ENCODE measurements at places on chromosomes 16 and 17. TPM values are rescaled to one million over a fixed set of nuclear protein-coding genes. Genes with fewer than 3 reads are reported as not detected.

Gene RAI1
- total RNA-seq = 69.2 TPM

- DNase-seq = no peak
- no peak overlapping the region for H3K4me3 ChIP-seq
- H3K27ac ChIP-seq = no peak overlapping the region
- H3K4me1 ChIP-seq = no peaks in the 10 kb centered on the region
These were observed 298.3 kb upstream of the XYLT1 start for GRCh38 chr16:17769065-17769464.

DNA sequence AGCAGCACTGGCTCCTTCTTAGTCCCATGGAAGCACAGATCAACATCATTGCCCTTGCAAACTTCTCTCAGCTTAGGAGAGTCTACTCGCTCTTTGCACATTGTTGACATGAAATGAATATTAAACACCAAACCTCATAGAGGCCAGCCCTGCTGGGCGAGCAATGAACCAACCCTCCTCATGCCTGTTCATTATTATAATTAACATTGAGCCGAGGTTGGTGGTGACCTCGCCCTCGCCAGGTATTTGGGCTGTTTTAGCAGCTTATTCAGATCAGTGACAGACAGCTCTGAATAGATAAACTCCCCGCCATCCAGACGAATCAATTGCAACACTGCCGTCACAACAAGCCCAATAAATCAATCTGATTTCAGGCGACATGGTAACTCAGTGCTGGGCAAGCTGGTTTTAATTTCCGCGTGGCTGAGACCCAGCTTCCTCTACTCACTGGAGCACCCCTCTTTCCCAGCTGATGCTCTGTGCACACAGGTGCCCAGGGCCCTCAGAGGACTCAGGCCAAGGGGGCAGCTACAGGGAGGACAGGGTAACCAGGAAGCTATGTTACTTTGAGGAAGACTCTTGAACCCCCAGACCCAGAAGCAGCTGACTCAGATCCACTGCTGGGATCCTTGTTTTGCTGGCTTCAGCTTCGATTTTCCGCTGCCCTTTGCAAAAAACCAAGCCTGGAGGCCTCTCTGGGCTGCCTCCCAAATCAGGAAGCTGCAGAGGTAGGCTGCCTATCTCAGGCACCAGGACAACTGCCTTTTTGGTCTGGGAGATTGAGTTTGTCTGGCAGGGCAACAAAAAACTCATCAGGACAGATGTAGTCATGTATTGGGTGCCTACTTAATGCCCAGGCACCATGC is 10.7 kb upstream of the SEZ6 start:
- no peaks in the 10 kb centered on the region for H3K36me3 ChIP-seq
- no peak overlapping the region for H3K4me3 ChIP-seq
- H3K4me1 ChIP-seq = peaks cover 2% of the 10 kb centered on the region
- H3K27ac ChIP-seq = no peak overlapping the region
- H3K27me3 ChIP-seq = peaks cover 2% of the 10 kb centered on the region

DNA sequence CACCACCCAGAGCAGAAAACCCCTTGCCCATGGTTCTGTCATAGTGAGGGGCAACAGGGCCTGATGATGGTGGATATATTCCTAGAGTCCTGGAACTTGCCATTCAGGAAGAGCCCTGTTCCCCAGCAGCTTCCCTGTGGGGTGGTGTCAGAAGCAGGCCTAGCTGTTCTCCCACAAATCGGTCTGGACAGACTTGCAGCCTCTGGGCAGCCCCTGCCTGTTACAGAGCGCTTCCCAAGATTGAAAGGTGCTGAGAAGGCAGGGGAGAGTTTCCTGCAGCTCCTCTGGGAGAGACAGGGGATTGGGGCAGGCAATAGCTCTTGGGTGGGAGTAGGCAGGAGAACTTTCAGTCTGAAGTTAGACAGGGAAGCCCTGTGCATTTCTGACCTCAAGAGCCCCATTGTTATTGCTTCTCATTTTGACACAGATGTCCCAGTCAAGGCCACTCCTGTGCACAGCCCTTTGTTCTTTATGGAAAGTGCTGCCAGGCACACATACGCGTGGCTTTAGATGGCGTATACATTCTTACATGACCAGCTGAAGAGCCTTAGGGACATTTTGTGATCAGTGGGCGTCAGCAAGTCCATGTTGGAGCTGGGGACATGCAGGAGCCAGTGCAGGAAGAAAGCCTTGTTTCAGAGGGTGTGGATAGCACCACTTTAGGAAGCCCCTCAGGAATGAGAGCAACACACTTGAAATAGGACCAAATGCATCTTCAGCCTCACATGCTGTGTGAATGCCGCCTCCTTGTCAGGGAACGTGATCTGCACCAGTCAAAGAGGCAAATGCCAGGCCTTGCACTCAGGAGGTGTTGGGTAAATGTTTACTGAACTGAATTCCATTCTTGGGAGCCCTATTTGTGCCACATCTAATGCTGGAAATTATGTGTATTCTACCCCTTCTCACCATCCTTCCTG is 67.5 kb downstream of the GNAO1 start:
- no peaks in the 10 kb centered on the region for H3K4me1 ChIP-seq
- DNase-seq = no peak
- H3K36me3 ChIP-seq = no peaks in the 10 kb centered on the region
- no peak overlapping the region for H3K27ac ChIP-seq
- no peak overlapping the region for H3K4me3 ChIP-seq

DNA sequence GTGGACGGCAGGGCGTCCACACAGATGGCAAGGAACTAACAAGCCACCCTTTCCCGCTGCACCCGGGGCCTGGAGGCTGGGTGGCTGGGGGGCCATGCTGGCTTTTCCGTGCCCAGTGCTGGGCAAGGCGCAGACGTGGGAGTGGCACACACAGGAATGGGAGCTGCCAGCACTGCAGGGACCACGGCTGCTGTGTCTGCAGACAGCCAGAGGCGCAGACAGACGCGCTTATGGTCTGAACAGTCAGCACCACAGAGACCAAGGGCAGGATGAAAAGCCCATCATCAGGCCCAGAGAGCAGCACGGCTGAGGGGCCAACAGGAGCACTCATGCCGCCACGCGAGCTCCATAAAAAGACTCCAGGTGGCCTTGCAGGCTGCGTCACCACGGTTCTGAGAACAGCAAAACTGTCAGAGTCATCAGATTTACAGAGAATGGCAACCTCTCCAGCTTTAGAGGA is 24.0 kb downstream of the PDIA2 start:
- no peaks in the 10 kb centered on the region for H3K4me1 ChIP-seq
- H3K27me3 ChIP-seq = no peaks in the 10 kb centered on the region
- DNase-seq = no peak
- no peaks in the 10 kb centered on the region for H3K36me3 ChIP-seq
- no peak overlapping the region for H3K27ac ChIP-seq
- H3K4me3 ChIP-seq = no peak overlapping the region

GRCh38 chr17:8221663-8222379 is 11.4 kb upstream of the AURKB start:
- H3K27me3 ChIP-seq = no peaks in the 10 kb centered on the region
- H3K27ac ChIP-seq = peak overlapping the region; percentile 99
- DNase-seq = peak; percentile 93
- H3K4me3 ChIP-seq = peak overlapping the region; percentile 55
- no peaks in the 10 kb centered on the region for H3K36me3 ChIP-seq
